ENCODE measurements at places on chromosomes 7 and 10.

- DNase-seq: peak; percentile 7
These were observed 13.9 kb downstream of the ARHGAP19 start for GRCh38 chr10:97278491-97278989.

GRCh38 chr7:43118313-43118712 lies 5.9 kb downstream of the HECW1 start:
- no peak for DNase-seq

DNA sequence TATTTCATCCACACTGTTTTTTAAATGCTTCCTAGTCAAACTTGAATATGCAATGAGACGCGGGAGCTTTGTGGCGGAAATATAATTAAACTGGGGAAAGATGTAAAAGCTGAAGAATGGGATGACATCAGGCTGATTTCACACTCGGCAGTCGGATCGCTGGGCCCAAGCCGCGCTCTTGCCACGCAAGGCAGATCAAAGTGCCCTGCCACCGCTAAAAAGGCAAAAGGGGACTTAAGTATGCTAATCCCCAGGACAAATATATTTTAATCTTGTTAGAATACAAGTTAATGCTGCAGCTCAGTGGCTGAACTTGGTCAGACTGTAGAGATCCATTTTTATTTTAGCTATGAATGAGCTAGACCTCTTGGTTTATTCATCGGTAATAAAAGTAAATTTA lies 13.8 kb downstream of the EN2 start:
- no peak for DNase-seq

- DNase-seq: no peak
These were observed at the start of gene ZNF316 for GRCh38 chr7:6636741-6637543. Gene ZNF316 (plus strand): TSS chr7:6637318. CDS start chr7:6642410, 5,092 bp downstream.

DNA sequence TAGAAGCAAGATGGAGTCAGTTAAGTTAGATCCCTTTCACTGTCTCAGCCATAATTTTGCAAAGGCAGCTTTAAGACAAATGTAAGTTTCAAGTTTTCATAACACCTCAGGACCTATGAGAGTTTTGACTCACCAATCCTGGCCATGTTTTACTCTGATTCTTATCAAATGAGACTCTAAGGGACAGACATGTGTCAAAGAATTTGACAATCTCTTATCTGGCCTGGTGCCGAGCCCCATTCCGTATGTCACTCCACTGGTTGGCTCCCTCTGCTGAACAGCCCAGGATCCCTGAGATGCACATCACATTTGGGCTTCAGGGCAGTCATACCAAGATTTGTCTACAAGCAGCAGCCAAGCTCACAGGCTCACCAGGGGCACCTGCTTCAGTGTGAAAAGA lies 187.6 kb upstream of the STK17A start:
- no peak for DNase-seq
